ENCODE measurements at places on chromosomes 7 and 10.

DNA sequence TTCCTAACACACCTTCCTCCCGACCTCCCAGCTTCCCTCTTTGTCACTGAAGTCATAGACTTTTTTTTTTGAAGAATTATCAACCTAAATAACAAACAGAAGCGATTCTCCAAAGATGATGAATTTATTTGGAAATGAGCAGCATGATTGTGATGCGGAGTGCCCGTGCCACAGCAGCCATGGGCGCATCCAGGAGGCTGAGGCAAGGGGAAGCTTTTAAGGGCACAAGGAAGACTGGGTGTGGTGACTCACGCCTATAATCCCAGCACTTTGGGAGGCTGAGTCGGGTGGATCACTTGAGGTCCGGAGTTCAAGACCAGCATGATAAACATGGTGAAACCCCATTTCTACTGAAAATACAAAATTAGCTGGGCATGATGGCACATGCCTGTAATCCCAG is 16.2 kb upstream of the GIMAP8 start:
- DNase-seq = no peak

- DNase-seq = peak; percentile 51
Measured at GRCh38 chr10:90180886-90181691, 479.7 kb downstream of the KIF20B start.

- DNase-seq = peak; percentile 45
Measured at GRCh38 chr7:87413951-87414793, 61.3 kb downstream of the ABCB4 start.

GRCh38 chr7:52163311-52163710 is 846.7 kb upstream of the COBL start:
- peak; percentile 51 for DNase-seq

GRCh38 chr7:21359163-21359562 is 68.7 kb upstream of the SP4 start:
- no peak for DNase-seq

DNA sequence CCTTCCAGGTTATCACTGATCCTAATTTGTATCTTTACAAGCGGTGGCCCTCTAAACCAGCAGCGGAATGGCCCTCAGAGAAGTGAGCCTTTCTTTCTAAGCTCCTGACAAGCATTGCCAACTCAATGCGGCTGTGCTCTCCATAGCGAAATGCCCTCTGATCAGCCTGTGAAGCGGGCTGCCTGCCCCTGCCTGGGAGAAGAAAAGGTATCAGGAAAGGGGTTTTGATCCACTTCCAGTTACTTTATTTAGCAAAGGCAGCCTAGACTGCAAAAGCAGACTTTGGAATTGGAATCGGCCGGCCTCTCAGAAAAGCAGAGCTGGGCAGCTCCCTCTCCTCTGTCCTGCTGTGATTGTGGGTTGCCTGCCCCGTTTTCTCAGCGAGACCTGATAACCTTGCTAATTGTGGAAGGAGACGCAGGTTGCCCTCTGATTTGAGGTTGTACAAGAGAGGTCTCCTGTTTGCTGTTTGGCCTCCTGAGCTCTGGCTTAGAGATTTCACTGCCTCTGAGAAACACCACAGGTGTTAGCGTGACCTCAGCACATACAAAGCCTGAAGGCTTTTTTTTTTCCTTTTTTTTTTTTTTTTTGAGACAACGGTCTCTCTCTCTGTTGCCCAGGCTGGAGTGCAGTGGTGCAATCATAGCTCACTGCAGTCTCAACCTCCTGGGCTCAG is 53.9 kb upstream of the SH2B2 start:
- no peak for DNase-seq

DNA sequence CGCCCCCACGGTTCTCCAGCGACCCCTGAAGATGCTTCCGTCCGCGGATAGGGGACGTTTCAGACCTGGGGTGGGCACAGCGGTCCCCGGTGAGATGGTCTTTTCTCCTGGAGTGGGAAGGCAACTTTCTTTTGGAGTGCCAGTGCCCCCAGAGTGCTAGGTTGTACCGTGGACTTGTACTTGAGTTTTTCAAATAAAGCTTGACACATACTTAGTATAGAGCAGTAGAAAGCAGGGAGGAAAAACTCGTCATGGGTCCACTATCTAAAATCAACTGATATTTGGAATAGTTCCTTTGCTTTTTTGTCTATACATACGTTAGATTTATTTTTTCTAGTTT is 28.4 kb downstream of the RBM20 start:
- no peak for DNase-seq

DNA sequence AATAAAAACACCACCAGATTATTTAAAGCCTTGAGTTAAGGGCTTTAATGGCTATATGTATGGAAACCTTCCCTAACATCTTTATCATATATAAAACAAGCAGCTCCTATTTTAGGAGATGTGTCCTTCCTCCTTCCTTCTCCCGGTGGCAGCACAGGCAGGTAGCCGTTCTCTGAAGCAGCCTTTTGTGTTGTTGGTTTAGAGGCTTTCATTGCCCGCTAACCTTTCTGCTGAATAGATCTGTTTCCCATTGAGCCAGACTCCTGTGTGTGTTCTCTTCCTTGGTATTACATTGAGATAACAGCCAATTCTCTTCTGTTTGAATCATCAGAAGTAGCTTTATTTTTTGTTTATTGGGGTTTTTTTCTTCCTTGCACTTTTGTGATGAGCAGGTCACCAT is 131.3 kb downstream of the CACNB2 start:
- no peak for DNase-seq

GRCh38 chr10:21926358-21926925 is 77.1 kb downstream of the DNAJC1 start:
- DNase-seq = no peak

DNA sequence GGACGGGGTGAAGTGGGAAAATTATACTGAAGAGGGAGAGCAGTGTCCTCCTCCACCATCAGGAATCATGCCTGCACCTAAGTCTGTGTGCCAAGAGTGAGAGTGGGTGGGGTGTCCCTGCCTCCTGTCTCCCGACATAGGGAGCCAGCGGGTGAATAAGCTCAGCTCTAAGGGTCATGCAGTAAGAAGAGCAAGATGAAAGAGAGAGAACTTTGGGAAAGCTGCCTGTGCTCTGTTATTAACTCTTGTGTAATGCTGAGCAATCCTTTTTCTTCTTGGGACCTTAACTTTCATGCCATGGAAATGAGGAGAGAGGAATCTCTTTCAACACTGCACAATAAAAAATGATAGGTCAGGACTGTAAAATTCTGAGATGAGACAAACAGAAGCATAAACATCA is 7.9 kb upstream of the TCAF1 start:
- DNase-seq = no peak

DNA sequence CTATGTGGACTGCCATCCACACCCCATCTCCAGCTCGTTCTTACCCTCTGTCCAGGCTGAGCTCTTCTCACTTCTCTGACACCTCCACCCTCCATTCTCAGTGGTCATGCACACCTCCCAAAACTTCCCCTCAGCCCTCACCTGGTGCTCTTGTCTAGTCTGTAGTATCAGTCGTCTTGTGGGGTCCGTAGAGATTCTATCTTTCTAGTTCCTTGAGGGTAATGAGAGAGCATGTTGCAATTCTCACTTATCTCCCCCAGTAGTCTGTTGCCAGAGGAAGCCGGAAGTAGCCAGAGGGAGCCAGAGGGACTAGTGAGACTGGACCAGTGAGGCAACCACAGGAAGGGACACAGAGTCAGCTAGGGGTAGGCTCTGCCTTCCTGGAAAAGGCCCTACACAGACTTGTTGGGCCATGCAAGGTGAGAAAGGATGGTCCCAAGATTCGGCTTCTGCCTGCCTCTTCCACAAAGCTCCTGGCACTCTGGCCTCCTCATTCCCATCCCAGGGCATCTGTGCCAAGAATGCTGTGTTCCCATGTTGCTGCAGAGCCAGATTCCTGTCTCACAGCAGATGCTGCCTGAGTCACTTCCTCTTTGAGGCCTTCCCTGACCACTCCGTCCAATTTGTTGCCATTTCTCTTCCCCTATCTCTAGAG is 50.6 kb upstream of the DUSP5 start:
- DNase-seq = no peak

- DNase-seq = no peak
Measured at GRCh38 chr10:72550239-72550638, 75.6 kb downstream of the MICU1 start.

DNA sequence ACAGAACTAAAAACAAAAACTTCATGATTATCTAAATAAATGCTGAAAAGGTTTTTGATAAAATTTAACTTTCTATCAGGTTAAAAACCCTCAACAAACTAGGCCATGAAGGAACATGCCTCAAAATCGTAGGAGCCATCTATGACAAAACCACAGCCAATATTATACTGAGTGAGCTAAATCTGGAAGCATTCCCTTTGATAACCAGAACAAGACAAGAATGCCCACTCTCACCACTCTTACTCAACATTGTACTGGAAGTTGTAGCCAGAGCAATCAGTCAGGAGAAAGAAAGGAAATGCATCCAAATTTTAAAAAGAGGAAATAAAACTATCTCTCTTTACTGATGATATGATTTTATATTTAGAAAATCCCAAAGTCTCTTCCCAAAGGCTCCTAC is 228.7 kb downstream of the CHRM2 start:
- no peak for DNase-seq

- no peak for DNase-seq
Measured at GRCh38 chr7:27885652-27886051, 145.7 kb downstream of the TAX1BP1 start.

GRCh38 chr10:75592151-75592787 is 160.8 kb downstream of the LRMDA start:
- DNase-seq = no peak

DNA sequence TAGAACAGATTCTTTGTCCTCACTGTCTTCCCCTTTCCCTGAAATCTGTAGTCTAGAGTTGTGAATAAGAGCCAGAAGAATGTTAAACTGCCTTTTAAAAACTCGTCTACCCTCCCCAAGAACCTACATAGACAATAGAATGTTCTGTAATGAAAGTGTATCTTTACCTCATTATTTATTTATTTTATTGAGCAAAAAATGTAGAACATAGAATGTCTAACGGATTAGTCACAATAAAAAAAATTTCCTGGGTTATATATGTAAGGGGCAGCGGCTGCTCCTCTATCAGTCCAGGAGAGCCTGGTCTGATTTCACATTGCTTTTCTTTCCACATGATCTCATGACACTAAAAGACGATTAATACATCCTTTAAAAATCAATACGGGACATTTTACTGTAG is 135.7 kb downstream of the SDK1 start:
- DNase-seq = no peak

- DNase-seq = no peak
Measured at GRCh38 chr10:70575874-70576802, 26.4 kb downstream of the PRF1 start.

DNA sequence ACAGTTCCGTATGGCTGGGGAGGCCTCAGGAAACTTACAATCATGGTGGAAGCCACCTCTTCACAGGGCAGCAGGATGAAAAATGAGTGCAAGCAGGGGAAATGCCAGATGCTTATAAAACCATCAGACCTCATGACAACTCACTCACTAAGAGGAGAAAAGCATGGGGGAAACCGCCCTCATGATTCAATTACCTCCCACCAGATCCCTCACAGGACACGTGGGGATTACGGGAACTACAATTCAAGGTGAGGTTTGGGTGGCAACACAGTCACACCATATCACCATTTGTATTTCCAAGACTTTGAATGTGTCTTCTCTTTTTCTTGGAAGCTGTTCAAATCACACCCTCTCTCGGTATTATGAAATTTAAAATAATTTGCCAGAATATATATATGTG is 80.1 kb downstream of the SEMA3D start:
- peak; percentile 71 for DNase-seq

DNA sequence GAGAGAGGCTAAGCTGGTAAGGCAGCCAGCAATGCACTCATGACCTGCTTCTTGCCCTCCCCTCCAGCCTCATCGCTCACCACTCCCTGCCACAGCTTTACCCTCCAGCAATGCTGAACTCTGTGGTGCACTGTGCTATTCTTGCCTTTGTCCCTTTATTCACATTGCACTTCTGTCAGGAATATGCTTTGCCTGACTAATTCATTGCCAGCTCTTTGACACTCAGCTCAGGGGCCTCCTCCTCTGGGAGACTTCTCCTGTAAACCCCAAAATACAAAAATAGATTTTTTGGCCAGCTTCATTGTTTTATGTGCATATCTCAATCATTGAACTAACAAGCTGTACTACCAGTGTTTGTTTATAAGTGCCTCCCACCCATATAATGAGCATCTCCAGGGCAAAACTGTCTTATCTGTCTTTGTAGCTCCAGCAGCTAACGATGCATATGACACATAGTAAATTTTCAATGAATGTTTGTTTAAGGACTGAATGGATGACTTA is 8.2 kb downstream of the CNNM1 start:
- no peak for DNase-seq

GRCh38 chr10:3169271-3169670 is 3.3 kb downstream of the PITRM1 start:
- no peak for DNase-seq

DNA sequence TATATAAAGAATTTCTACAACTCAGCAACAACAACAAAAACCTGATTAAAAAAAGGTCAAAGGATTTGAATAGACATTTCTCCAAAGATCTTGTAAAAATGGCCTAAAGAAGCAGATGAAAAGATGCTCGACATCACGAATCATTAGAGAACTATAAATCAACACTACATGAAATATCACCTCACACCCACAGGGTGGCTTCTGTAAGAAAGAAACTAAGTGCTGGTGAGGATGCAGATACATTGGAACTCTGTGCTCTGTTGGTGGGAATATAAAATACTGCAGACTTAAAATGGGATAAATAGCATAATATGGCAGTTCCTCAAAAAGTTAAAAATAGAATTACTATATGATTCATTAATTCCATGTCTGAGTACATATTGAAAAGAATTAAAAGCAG is 38.3 kb upstream of the CDCA7L start:
- DNase-seq = no peak

- no peak for DNase-seq
Measured at GRCh38 chr10:33329178-33329577, 5.3 kb downstream of the NRP1 start.

DNA sequence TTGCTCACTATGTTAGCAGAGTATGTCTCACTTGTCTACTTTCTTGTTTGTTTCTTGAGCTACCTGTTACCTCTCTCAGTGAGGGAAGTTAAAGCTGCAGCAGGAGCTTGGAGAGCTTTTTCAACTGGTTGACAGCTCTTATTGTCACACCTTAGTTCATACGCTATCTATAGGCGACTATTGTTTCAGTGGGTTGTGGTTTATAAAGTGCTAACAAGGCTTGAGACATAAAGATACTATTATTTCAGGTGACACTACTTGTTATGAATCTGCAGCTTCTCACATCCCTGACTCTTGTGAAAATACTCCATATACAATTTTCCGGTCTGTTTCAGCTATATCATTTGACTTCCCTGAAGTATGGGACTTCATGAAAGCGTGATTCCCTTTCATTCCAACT is 167.4 kb downstream of the CSTF2T start:
- no peak for DNase-seq

DNA sequence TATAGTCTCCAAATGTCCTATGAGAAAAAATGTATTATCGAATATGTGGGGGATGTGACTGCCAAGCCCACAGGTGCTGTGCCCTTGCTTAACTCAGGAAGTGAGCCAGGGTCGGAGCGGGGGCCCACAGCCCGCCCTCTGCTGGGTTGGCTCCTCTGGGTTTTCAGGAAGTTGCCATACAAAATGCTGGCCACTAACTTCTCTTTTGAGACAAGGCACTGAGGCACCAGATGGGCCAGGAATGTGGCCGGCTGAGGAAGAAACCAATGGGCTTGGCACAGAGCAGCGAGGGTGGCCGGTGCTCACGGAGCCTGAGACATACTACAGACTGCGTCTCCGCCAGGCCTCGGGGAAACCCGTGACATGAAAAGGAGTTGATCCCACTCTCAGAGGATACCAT is 58.9 kb downstream of the FAM53B start:
- no peak for DNase-seq

- no peak for DNase-seq
Measured at GRCh38 chr10:78595269-78595619, 473.5 kb upstream of the ZMIZ1 start.

- no peak for DNase-seq
Measured at GRCh38 chr7:45697576-45698136, 123.5 kb downstream of the ADCY1 start.
